ENCODE measurements at places on chromosomes 16 and 17.

GRCh38 chr16:89556750-89557689, 3.5 kb upstream of the RPL13 start:
- DNase-seq = peak; percentile 74

DNA sequence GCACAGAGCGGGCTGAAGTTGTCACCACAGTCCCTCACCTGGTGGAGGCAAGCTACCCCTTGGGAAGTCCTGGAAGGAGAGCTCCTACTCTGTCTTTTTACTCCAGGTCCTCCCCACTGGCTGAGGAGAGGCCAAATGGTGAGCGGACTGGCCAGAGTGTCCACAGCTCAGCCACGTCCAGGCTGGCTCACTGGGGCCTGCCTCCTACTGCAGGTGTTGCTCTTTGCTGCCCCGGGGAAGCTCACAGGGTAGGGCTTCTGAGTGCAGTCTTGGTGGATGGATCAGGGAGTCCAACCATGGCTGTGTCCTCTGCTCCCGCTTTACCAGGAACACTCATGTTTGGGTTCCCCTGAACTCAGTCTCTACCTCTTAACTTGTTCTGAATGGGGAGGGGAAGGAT, 2.7 kb downstream of the B9D1 start:
- DNase-seq = no peak

DNA sequence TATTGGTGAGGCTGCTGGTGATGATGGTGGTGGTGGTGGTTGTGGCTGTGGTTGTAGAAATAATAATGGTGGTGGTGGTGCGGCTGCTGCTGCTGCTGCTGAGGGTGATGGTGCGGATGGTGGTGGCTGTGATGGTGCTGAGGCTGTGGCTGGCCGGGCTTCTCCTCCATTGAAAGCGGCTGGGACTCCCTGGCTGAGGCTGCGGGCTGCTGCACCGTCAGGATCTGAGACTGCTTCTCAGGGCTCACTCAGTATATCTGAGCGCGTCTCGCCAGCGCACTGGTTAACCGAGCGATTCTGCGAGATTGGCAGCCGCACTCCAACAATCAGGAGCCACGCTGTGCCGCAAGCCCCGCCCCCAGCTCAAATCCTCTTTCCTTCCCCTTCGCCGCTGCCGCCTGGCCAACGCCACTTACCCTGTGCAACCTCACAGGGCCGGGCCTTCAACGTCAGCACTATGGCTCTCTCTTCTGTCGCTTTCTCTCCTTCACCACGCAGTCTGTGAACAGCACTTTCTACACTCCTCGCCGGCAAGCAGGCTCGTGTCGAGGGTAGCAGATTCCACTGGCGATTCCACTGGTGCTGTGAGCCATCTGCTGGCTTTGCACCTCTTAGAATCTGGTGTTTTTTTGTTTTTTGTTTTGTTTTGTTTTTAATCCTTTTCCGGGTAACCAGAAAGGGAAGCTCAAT, at the start of gene NUFIP2:
Gene NUFIP2, minus strand, starts transcription at position 259 of the 690 bp plus-strand sequence. Its CDS starts 89 bp downstream, at position 170.
- DNase-seq = peak; percentile 97

DNA sequence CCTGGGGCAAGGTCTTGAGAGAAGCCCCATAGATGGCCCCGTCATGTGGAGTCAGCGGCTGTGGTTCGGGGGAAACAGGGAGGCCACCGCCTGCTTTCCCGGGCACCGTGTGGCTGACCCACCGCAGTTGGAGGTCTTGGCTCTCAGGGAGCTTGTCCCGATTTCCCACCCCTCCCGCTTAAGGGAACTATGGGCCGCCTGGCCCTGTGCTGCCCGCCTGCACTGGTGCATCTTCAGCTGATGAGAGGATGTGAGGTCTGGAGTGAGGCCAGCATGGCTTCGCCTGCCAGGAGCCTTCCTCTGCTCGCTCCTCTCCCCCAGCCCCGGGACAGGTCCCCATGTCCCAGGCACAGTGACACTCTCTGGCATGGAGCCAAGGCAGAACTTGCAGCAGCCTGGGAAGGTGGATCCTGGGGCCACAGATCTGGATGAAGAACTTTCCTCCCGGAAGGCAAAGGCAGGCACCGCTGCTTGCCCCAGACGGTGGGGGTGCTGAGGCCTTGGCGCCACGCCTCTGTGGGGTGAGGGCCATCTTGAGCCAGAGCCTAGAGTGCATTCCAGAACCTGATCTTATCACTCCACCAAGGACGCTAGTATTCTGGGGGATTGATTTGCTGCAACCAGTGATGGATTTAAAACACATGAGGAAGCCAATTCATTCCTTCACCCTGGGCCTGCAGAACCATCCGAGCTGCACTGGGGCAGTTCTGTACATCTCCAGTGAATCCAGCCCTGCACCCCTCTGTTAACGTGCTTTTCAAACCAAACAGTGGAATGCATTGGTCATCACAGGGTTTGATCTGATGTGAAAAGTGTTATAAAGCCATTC, 178.6 kb upstream of the TNRC6C start:
- no peak for DNase-seq

GRCh38 chr17:40612599-40613244, 34.9 kb downstream of the SMARCE1 start:
- peak; percentile 38 for DNase-seq

- DNase-seq = no peak
Observed at GRCh38 chr16:68781784-68782183, 44.7 kb downstream of the CDH1 start.
